ENCODE measurements at places on chromosomes 6 and 20. TPM values are rescaled to one million over a fixed set of nuclear protein-coding genes. Genes with fewer than 3 reads are reported as not detected.

WFDC5 gene
- total RNA-seq = not detected

SLC35F1 gene
- total RNA-seq = not detected

MAS1 gene
- not detected for total RNA-seq

CTAGE9 gene
- not detected for total RNA-seq

HSD17B8 gene
- total RNA-seq = 16.0 TPM

COL9A3 gene
- total RNA-seq = 0.54 TPM

PRR18 gene
- 0.09 TPM for total RNA-seq

CRISP3 gene
- not detected for total RNA-seq

SLC17A1 gene
- total RNA-seq = not detected

PDE7B gene
- 1.4 TPM for total RNA-seq

APCDD1L gene
- 0.07 TPM for total RNA-seq

CALHM4 gene
- not detected for total RNA-seq

CBLN4 gene
- not detected for total RNA-seq

HLA-DMA gene
- 3.6 TPM for total RNA-seq

LIN28B gene
- total RNA-seq = 1.5 TPM

CTCFL gene
- 0.06 TPM for total RNA-seq

IL20RA gene
- 0.02 TPM for total RNA-seq

GCNT2 gene
- total RNA-seq = 7.6 TPM

OARD1 gene
- 19.5 TPM for total RNA-seq

CLIC5 gene
- total RNA-seq = not detected

TBP gene
- total RNA-seq = 14.8 TPM

LY6G6F gene
- not detected for total RNA-seq

SNAP91 gene
- total RNA-seq = 0.21 TPM

SMIM13 gene
- 15.8 TPM for total RNA-seq

SLC22A16 gene
- not detected for total RNA-seq

DOK5 gene
- 0.05 TPM for total RNA-seq

PLCB4 gene
- 14.3 TPM for total RNA-seq

CAGE1 gene
- not detected for total RNA-seq

HLA-B gene
- 29.0 TPM for total RNA-seq

LTA gene
- total RNA-seq = 0.23 TPM

TAGAP gene
- total RNA-seq = not detected

DZANK1 gene
- 2.7 TPM for total RNA-seq

TENT5A gene
- 1.1 TPM for total RNA-seq

LY86 gene
- total RNA-seq = not detected

MLN gene
- total RNA-seq = not detected

SCRT2 gene
- not detected for total RNA-seq

ABHD16B gene
- total RNA-seq = not detected

LST1 gene
- total RNA-seq = not detected

GMPR gene
- total RNA-seq = 2.2 TPM

ARFRP1 gene
- 43.6 TPM for total RNA-seq

AGER gene
- total RNA-seq = 1.4 TPM

GNAS-AS1 gene
- not detected for total RNA-seq

OVOL2 gene
- 0.18 TPM for total RNA-seq

CST4 gene
- total RNA-seq = not detected

KIF3B gene
- 24.4 TPM for total RNA-seq

HNF4A gene
- 11.9 TPM for total RNA-seq

All from A549 treated with CORT108297 at 1 μM for 4 hours (cell line).